CD4-positive, alpha-beta T cell treated with Interleukin-4 for 4 hours (primary cell): ENCODE measurements at places on chromosomes 4 and X.

DNA sequence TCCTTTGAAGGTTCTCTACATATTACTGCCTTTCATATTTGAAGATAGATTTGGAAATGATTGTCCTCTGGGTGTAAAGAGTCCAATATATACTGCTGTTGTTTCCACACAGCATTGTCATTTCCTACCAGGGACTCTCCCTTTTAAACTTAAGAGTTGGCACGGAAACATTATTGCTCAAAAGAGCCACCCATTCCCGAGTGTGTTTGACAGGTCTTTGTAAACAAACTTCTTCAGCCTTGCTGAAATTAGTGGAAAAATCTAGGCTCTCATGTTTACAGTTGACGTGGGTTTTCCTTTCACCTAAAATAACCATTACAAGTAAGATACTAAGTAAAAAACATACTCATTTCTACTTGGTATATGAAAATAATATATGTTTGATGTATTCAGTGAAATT, 111.4 kb upstream of the LIMCH1 start:
- DNase-seq, result no peak

DNA sequence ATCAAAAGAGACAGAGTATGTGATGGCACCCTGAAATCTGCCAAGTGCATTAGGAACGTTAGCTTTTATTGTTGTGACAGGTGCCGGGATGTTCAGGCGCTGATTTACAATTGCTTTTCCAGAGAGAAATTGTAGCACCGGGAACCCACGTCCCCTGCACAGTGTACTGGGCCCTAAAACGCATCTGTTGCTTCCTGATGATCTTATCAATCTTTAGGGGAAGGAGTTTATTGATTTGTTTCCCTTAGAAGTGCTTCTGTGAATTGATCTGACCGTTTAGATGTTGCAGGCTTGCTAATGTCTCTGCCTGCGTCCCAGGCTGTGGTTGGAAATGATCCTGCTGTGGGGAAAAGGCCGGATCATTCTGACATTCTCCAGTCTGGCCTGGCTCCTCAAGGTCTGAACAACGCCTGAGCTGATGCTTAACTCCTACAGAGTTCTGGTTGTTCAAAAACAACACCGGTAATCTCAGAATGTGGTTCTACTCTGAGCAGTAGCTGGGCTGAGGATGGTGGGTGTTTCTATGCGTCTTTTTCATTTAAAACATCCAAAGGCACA, 16.9 kb downstream of the PHOX2B start:
- DNase-seq, result no peak

DNA sequence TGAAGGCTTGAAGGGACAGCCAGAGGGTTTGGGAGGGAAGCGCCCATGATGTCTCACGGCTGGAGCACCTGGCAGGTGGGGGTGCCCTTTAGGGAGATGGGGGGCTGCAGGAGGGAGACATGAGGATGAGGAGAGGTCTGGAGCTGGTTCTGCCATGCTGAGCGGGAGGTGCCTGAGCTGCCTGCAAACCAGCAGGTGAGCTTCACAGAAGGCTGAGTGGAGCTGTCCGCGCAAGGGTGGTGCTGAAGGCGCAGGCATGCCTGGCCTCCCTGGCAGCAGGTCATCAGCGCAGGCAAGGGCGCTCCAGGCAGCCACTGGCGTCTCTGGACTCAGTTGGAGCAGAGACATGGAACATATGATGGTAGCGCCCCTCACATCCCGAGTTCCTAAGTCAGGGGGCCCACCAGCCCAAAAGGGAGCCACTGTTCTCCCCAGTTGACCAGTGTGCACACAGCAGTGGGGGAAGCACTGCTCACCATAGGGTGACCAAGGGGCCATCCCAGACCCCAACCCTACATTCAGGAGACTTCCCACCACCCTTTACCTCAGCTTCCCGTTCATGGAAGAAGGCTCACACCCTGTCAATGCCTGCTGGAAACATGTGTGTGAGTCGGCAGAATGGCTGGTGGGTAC, 25.8 kb downstream of the ADRA2C start:
- DNase-seq, result no peak

GRCh38 chr4:6019316-6020263, 1.4 kb upstream of the C4orf50 start:
- peak; percentile 36 for DNase-seq

- DNase-seq, result no peak
Observed at GRCh38 chr4:182307746-182308145, 64.5 kb downstream of the TENM3 start.

GRCh38 chr4:4758681-4759080, 100.8 kb upstream of the MSX1 start:
- no peak for DNase-seq

DNA sequence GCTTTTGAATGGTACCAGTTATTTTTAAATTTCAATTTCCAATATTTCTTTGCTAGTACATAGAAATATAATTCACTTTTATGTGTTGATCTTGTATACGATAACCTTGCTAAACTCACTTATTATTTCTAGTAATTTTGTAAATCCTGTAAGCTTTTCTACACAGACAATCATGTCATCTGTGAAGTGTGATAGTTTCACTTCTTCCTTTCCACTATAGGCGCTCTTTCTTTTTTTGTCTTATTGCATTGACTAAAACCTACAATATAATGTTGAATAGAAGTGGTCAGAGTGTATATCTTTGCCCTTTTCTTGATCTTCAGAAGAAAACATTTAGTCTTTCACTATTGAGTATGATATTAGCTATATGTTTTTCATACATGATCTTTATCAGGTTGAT, 76.6 kb downstream of the ZNF182 start:
- no peak for DNase-seq
